T-helper 2 cell treated with Interferon-gamma antibody and Interleukin-4, amounts not matched to agents 5 μg/mL and 100 μg/mL, for 36 hours (primary cell): ENCODE measurements at places on chromosomes 11 and 22.

DNA sequence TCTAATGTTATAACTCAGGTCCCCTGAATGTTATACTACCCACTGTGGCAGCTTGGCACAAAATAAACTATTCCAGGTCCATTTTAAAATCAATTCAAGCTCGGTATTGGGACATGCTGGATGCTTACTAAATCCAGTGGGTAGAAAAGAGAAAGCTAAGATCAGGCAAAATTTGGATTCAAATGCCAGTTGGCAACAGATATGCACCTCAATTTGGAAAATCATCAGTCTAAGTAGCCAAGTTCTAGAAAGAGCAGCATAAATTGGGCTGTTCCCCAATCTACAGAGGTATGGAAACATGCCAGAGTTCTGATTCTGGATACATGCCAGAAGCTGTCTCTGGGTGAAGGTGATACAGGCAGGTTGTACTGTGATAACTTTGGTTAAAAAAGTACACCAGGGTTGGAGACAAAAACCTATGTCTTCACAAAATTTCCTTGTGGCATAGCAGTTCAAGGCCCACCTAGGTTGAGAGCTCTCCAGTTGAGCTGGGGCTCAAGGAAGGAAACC lies 427.8 kb downstream of the LRRC4C start:
- no peaks in the 10 kb centered on the region for H3K27me3 ChIP-seq
- H3K4me1 ChIP-seq, result no peaks in the 10 kb centered on the region
- H3K27ac ChIP-seq, result no peak overlapping the region
- no peak for DNase-seq
- H3K4me3 ChIP-seq, result no peak overlapping the region

- no peaks in the 10 kb centered on the region for H3K27me3 ChIP-seq
- no peaks in the 10 kb centered on the region for H3K36me3 ChIP-seq
- no peak overlapping the region for H3K27ac ChIP-seq
- H3K4me3 ChIP-seq, result no peak overlapping the region
These were observed 19.0 kb downstream of the MPPED2 start for GRCh38 chr11:30567120-30567519.

- no peak for DNase-seq
- peaks cover 3% of the 10 kb centered on the region for H3K27me3 ChIP-seq
- H3K36me3 ChIP-seq, result no peaks in the 10 kb centered on the region
These were observed 145.9 kb downstream of the CEP164 start for GRCh38 chr11:117473481-117474091.

- no peak overlapping the region for H3K4me3 ChIP-seq
- DNase-seq, result no peak
- H3K27me3 ChIP-seq, result peaks cover 70% of the 10 kb centered on the region
- H3K4me1 ChIP-seq, result peaks cover 3% of the 10 kb centered on the region
- no peaks in the 10 kb centered on the region for H3K36me3 ChIP-seq
- no peak overlapping the region for H3K27ac ChIP-seq
These were observed 4.7 kb upstream of the ZBTB16 start for GRCh38 chr11:114054806-114055205.

- H3K4me1 ChIP-seq, result no peaks in the 10 kb centered on the region
- H3K27ac ChIP-seq, result no peak overlapping the region
- H3K4me3 ChIP-seq, result no peak overlapping the region
- DNase-seq, result no peak
These were observed 8.1 kb downstream of the WNT7B start for GRCh38 chr22:45968751-45969413.

DNA sequence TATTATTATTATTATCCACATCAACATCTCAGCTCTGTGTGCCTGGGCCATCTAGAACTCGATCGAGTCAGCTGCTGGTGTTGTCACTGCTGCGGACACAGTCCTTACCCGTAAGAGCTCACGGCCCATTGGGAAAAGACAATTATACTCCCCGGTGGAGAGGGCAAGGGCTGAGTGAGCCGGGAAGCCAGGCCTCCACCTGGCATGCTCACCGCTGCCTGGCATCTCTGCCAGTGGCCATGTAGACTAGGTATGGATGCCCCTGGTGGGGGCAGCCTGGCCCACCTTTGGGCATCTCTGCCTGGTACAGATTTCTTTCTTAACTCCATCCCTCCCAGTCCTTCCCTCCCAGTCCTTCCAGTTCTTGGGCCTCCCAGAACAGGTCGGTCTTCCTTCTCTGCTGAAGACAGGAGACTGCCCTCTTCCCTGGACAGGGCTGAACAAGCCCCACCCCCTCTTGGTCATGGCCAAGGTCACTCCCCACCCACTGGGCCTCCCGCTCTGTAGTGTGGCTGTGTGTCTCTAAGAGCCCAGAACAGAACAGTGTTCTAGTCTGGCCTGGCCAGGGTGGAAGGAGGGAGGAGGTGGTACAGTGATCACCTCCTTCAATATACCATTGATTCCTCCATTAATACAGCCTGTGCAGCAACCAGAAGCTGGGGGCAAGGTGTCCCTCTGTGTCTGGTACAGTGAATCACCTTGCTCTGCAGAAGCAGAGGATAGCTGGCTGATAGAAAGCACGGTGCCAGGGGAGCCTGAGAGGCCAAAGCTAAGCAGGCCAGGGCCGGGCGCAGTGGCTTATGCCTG lies 57.7 kb downstream of the FLRT1 start:
- H3K36me3 ChIP-seq, result no peaks in the 10 kb centered on the region
- DNase-seq, result no peak
- no peak overlapping the region for H3K4me3 ChIP-seq
- H3K27ac ChIP-seq, result no peak overlapping the region
- H3K4me1 ChIP-seq, result peaks cover 3% of the 10 kb centered on the region

DNA sequence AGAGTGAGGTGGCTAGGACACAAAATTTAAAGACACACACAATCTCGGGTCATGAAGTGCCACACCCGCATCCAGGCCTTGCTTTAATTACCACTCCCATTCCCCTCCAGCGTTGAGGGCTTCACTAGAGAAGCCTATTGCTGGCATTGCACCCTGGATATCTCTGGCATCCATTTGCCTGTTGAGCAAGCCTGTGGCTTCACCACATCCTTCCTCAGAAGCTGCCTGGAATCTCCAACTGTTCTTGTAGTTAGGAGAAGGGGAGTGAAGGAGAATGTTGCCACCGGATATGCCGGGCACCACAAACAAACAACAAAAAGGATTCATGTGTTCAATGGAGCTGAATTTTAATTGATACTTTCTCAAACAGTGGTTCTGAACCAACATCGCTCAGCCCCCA lies 34.4 kb upstream of the RCN1 start:
- no peak for DNase-seq
- no peaks in the 10 kb centered on the region for H3K36me3 ChIP-seq
- no peaks in the 10 kb centered on the region for H3K4me1 ChIP-seq
- H3K4me3 ChIP-seq, result no peak overlapping the region
- peaks cover 29% of the 10 kb centered on the region for H3K27me3 ChIP-seq
- no peak overlapping the region for H3K27ac ChIP-seq

DNA sequence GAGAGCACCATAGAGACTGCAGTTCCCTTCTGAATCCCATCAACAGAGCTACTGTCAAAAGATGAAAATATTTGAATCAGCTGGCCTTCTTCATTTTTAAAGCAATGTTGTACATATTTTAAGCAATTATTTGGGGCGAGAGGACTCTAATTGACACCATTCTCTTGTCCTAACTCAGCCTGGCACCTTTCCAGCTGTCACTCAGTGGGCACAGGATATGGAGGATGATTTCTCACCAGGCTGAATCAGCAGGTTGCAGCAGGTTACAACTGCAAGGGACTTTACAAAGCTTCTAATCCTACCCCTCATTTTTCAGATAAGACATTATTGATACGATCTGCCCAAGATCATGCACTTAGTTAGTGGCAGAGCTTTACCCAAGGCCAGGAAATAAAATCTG lies 11.9 kb upstream of the WT1 start:
- no peak overlapping the region for H3K4me3 ChIP-seq
- no peak overlapping the region for H3K27ac ChIP-seq

GRCh38 chr22:46534177-46534776 lies 3.1 kb downstream of the CELSR1 start:
- no peak overlapping the region for H3K27ac ChIP-seq
- H3K27me3 ChIP-seq, result peaks cover 20% of the 10 kb centered on the region
- peaks cover 5% of the 10 kb centered on the region for H3K4me1 ChIP-seq
- DNase-seq, result no peak
- H3K4me3 ChIP-seq, result no peak overlapping the region

DNA sequence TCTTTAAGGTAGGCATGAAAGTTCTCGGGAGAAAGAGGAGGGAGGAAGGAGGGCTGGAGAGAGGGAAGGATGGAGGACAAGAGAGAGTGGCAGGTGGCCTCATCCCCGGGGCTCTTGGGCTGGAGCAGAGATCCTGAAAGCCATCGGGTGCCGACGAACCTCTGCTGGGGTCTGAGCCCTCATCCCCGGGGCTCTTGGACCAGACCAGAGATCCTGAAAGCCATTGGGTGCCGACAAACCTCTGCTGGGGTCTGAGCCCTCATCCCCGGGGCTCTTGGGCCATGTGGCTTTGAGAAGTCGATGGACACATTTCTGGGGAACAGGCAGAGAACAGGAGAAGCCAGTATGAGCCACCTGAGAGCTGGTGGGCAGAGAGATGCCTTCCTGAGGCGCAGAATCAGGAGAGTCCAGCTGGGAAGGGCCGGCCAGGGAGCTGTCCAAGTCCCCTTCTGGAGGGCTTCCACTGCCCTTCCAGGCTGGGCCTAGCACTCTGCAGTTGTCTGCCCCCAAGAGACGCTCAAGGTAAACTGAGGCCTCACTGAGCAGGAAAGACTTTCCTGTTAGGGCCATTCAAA lies 1398.1 kb downstream of the BRD1 start:
- no peaks in the 10 kb centered on the region for H3K4me1 ChIP-seq
- H3K27me3 ChIP-seq, result no peaks in the 10 kb centered on the region
- no peak overlapping the region for H3K4me3 ChIP-seq
- H3K27ac ChIP-seq, result no peak overlapping the region
- H3K36me3 ChIP-seq, result no peaks in the 10 kb centered on the region

GRCh38 chr11:2812371-2812991 lies 73.1 kb downstream of the CDKN1C start:
- H3K36me3 ChIP-seq, result no peaks in the 10 kb centered on the region
- no peak for DNase-seq
- H3K4me1 ChIP-seq, result peaks cover 9% of the 10 kb centered on the region
- no peak overlapping the region for H3K4me3 ChIP-seq
- H3K27ac ChIP-seq, result peak overlapping the region; percentile 49

GRCh38 chr11:60594998-60595642 lies 79.9 kb downstream of the MS4A13 start:
- no peaks in the 10 kb centered on the region for H3K4me1 ChIP-seq
- H3K36me3 ChIP-seq, result no peaks in the 10 kb centered on the region
- H3K4me3 ChIP-seq, result no peak overlapping the region

- H3K4me3 ChIP-seq, result no peak overlapping the region
- H3K27ac ChIP-seq, result no peak overlapping the region
- H3K36me3 ChIP-seq, result no peaks in the 10 kb centered on the region
- peaks cover 38% of the 10 kb centered on the region for H3K4me1 ChIP-seq
- DNase-seq, result no peak
These were observed 86.8 kb downstream of the PDHX start for GRCh38 chr11:35003186-35003585.
